Osteoblast (primary cell): ENCODE measurements at places on chromosomes 6 and 20.

- no peak for DNase-seq
These were observed 61.7 kb downstream of the GNAS-AS1 start for GRCh38 chr20:58788896-58789544.

GRCh38 chr20:47922269-47922668 lies 137.0 kb upstream of the SULF2 start:
- DNase-seq = peak; percentile 61

DNA sequence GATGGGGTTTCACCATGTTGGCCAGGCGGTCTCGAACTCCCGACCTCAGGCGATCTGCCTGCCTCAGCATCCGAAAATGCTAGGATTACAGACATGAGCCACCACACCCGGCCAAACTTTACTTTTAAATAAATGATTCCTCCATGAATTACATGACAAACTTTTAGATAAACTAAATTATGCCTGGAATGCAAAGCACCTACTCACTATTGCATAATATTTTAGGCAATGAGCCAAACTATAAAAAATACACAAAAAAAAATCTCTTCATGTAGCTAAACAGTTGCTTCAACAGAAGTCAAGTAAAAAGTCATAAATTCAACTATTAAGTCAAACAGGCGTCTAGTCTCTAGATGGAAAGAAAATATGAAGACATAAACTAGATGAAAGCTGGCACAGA lies 56.5 kb downstream of the PTPRK start:
- no peak for DNase-seq

DNA sequence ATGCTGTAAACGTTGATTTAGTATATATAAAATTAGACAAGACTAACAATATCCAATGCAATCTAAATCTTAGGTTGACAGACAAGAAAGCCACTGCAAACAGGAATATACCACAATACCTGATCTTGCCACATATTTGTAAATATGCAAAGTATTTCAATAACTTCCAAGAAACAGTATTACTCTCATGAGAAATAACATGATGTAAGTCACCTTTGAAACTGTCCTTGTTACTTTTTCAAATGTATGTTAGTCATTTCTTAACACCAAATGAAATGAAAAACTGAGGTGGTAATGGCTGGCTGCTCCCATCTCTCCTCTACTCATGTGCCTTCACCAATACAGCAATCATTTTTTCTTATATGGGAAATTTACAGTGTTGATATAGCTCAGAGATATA lies 118.7 kb downstream of the ATG5 start:
- no peak for DNase-seq

DNA sequence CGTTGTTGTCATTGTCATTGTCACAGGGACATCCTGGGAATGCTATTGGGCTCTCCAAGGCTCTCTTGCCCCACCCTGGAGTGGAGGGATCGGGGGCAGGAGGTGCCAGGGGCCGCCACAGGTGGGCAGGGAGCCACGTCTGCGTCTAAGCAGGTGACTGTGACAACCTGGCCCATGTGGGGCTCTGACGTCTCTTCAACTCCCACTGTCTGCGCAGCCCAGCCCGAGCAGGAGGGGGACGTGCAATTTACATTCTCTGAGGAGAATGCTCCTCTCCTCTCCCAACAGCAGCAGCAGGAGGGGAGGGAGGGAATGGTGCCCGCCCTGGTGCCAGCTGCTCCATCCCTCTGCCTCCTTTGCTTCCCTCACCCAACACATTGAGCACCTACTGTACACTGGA lies 50.1 kb downstream of the GRM4 start:
- no peak for DNase-seq

DNA sequence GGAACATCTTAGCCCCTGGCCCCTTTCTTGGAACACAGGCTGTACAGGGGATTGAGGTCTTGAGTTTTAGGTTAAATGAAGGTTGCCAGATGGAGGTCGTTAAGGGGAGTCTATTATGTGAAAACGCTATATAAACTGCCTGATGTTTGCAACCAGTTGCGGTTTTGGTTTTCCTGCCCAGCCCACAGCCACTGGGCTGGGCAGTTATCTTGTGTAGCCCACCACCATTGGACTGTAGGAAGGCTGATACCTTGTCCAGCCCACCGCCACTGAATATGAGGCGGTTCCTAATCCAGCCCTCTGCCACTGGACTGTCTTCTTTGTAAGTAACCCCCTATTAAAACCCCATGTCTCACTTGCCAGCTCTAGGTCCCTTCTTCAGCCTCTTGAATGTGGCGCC lies 42.3 kb upstream of the COL21A1 start:
- DNase-seq = no peak

- DNase-seq = peak; percentile 22
These were observed 54.2 kb downstream of the WDR27 start for GRCh38 chr6:169647637-169648036.

DNA sequence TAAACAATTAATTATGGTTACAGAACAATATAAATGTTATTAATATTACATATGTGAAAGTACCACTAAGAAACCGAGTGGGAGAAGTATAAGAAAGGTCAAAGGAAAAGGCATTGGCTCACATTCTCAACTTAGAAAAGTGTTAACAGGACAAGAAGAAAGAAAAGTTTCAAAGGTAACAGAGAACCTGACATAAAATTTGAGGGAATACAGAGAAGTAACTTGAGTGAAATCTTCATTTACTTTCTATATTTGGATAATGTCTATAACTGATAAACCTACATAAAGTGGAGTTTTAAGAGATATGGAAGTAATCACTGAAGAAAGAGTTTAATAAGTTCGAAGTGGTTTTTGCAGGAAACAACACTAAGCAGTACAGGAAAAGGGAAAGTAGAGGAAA lies 30.1 kb downstream of the REPS1 start:
- no peak for DNase-seq

DNA sequence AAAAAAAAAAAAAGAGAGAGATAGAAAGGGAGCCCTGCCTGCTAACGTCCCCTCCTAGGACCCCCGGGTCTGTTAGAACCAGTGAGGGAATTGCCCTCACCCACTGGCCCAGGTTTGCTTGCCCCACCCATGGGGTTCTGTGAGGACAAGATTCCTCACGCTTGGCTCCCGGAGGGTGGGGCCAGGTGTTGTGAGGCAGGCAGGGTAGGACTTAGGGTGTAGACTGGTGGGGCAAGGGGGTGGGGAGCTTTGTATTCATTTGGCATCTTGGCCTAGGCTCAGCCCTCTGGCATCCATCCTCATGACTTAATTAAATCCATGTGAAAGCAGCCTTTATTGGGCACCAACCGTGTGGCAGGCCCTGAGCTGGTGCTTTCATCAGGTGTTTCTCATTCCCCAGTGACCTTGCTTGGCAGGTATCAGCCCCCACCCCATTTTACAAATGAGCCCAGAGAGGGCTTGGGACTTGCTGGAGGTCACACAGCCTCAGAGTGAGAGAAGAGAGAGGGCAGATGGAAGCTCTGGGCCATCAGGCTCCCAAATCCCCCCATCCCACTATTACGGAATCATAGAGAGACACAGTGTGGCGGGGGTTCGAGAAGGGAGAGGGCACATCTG lies 19.0 kb downstream of the RAB44 start:
- peak; percentile 54 for DNase-seq

DNA sequence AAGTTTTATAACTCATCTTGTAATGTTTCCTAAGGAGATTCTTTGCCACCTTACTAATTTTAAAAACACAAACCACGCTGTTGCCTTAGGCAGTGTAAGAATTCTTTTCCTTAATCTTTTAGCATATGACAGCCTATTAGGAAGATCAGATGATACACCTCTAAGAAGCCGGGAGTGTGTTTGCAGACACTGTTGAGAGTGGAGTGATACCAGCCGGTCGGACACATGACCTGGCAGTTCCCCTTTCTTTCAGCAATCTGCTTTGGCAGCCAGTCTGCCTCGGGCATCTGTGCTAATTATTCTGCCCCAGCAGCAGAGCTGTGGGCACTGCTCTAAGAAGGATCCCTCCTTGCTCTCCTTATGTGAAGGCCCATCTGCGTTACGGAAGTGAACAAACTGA lies 50.9 kb downstream of the PLCB4 start:
- no peak for DNase-seq

- no peak for DNase-seq
These were observed 381.6 kb downstream of the LAMA2 start for GRCh38 chr6:129264480-129265045.

DNA sequence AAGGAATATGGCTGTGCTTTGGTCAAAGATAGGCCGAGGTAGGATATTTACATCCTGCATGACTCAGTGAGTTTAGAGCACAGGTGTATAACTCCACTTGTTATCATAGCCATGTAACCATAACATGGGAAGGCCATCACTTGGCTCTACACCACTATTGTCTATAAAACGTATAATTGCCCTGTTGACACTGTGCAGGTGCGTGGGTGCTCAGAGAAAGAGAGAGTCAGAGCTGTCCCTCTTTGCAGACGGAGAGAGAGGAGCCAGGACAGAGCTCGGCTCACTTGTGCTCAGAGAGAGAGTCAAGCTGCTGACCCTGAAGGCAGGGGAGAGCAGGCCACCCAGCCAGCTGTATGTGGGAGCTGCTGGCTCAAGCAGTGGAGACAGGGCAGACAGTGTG lies 46.0 kb downstream of the OR2B6 start:
- no peak for DNase-seq

- no peak for DNase-seq
These were observed 50.9 kb downstream of the KCNS1 start for GRCh38 chr20:45049904-45050471.

DNA sequence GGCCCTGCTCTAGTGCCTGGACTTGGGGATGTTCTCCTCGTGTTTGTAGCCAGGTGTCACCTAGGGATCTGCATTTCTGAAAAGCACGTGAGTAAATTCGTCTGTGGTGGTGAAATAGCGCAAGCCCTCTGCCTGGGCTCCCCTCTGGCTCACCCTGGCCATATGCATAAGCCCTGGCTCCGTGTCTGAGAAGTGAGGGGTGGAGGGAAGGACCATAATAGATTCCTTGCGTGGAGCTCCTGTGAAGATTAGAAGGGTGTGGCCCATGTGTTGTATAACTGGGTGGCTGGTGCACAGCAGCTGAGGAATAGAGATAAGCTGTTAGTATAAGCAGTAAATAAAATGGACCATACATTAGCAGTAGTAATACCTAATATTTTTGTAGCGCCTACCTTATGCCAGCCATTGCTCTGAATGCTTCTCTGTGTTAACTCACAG lies 4.8 kb downstream of the BCAS1 start:
- DNase-seq = peak; percentile 53

GRCh38 chr6:42978487-42978838 lies 518 bp downstream of the PEX6 start:
- peak; percentile 92 for DNase-seq

GRCh38 chr20:41411391-41411847 lies 44.8 kb upstream of the EMILIN3 start:
- peak; percentile 93 for DNase-seq

GRCh38 chr6:39236742-39237141 lies 7.5 kb upstream of the KCNK5 start:
- DNase-seq = no peak

DNA sequence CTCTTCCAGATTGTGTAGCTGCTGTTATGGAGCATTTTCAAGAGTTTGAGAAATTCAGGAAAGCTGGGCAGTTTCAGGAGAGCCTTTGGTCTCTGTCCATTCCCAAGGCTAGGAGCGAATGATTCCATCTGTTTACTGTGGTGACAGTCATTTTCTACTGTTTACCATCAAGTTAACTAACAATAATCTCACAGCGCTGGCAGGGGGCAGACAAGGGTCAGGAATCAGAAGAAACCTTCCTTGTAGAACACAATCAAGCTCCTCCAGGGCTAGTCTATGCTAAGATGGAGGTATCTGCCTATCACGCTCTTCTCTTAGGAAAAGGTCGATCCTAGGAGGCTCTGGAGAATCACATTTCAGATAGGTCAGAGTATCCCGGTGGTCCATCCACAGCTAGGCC lies 293.9 kb downstream of the KIF16B start:
- DNase-seq = no peak

DNA sequence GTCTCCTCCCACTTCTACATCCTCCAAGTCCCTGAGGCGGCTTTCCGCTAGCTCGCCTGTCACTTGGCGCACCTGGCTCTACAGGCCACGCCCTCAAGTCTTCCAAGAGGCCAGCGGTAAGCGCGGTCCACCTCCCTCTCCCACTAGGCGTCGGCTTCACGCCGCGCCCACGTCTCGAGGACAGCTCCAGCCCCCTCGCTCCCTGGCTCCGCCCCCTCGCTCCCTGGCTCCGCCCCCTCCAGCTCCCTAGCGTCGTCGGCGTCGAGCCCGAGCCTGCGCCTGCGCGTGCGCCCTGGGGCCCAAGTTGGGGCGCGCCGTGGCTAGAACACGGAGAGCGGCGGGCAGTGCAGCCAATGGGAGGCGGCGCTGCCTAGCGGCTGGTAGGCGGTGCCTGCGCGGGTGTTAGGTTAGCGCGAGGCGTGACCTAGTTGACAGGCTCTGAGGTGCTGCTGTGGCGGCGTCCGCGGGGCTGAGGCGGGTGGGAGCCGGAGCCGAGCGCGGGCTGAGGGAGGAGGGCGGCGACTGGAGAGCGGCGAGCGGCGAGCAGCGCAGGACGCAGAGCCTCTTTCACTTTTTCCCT lies at the start of gene MACROD2:
Gene MACROD2, plus strand, starts transcription at position 431 of the 580 bp plus-strand sequence.
- peak; percentile 95 for DNase-seq

DNA sequence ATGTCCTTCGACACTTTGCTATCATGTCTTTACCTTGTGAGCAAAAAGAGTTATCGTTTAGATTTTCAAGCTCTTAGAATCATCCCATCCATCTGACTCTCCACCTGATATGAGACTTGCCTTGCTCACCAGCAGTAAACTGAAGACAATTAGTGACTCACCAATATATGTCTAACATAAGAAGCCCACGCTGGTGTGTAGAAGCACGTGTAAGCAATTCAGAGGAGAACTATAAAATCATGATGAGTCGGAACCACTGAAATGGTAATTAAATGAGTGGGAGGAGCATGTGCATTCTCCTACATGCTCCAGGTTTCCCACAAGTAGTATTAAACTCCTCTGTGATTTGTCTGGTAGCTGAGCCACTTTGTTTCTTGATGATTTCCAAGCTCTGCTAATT lies 181.6 kb upstream of the RNF217 start:
- DNase-seq = no peak

DNA sequence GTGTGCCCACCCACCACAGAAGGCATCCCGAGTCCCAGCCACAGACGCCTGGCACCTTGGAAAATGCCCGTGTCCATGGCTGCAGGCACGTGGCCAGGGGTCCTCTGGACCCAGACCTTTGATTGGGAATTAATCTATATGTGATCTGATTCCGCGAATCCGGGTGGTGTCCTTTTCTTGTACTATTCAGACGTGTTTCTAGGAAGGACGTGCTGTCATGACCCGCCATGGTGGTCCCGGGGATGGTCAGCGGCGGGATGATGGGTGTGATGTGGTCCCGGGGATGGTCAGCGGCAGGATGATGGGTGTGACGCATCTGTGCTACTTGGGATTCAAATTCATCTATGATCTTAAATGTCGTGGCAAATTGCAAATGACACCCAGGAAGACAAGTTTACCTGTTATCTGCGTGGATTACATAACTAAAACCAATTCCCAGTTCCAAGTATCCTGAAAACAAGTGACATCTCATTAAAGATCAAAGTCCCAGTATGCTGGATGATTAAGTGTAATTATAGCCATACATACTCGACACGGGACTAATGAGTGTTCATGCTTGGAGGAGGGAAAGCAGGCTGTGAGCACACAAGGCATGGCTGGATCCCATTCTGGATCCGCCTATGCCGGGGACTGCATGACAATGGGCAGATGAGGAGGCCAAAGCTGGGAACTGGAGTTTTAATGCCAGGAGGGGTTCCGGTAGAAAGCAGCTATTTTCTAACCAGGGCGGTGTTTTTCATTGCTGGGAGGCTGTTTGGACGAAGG lies 256.5 kb downstream of the TAF4 start:
- DNase-seq = peak; percentile 65

GRCh38 chr20:40766790-40767614 lies 78.0 kb upstream of the MAFB start:
- no peak for DNase-seq

- DNase-seq = peak; percentile 87
These were observed 139.0 kb downstream of the MTHFD1L start for GRCh38 chr6:151004383-151005024.

GRCh38 chr6:4179960-4180651 lies 44.7 kb upstream of the ECI2 start:
- no peak for DNase-seq
